Cardiac muscle cell (in vitro differentiated cells and primary cell): ENCODE measurements at places on chromosomes 13 and 19. TPM values are rescaled to one million over a fixed set of nuclear protein-coding genes. Genes with fewer than 3 reads are reported as not detected.

Gene EHD2
- 0.64 and 2.7 TPM in 2 replicates for polyA plus RNA-seq

DNA sequence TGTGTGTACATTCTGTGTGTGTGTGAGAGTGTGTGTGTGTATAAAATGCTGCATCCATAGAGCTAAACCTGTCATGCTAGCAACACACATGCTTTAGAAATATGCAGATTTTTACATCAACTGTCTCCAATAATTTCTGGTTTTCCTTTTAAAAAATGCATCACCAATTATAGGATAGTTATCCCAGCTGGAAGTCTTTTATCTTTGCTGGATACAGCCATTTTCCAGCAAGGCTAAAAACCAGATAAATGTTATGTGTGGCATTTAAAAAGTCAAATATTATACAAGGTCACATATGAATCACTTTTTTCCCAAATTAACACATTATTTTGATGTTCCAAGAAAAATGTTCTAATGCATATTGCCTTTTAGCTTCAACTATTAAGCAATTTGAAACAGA, 202.0 kb upstream of the IPO5 start:
- H3K4me1 ChIP-seq = no peaks in the 10 kb centered on the region
- no peaks in the 10 kb centered on the region for H3K27me3 ChIP-seq
- no peak overlapping the region for H3K27ac ChIP-seq
- peak; percentile 25 for DNase-seq
- H3K4me3 ChIP-seq = no peak overlapping the region
- H3K36me3 ChIP-seq = no peaks in the 10 kb centered on the region

Gene NKPD1
- 1.0 and 2.9 TPM in 2 replicates for polyA plus RNA-seq

DNA sequence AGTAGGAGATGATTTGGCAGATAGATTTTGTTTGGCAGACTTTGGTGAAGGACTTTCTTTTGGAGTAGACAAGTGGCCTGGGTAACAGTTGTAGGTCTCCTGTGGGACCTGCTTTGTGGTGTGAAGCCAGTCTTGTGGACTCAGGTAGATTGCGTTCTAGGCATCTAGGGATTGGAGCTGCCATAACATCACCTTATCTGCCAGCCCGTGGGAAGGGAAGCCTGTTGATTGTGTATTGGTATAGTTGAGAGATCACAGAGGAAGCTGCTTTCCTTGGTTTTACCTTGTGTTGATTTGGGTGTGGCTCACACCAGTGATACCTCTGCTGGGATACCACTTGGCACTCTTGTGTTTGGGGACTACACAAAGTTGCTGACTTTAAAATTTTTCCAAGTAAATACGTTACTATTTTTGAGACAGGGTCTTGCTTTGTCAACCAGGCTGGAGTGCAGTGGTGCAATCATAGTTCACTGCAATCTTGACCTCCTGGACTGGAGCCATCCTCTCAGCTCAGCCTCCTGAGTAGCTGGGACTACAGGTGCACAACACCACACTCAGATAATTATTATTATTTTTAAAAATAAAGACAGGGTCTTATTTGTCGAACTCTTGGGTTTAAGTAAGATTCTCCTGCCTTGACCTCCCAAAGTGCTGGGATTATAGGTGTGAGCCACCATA, 7.8 kb downstream of the HNRNPM start:
- no peaks in the 10 kb centered on the region for H3K27me3 ChIP-seq
- H3K4me1 ChIP-seq = peaks cover 15% of the 10 kb centered on the region
- peaks cover 12% of the 10 kb centered on the region for H3K36me3 ChIP-seq
- no peak for DNase-seq
- no peak overlapping the region for H3K4me3 ChIP-seq
- no peak overlapping the region for H3K27ac ChIP-seq

DNA sequence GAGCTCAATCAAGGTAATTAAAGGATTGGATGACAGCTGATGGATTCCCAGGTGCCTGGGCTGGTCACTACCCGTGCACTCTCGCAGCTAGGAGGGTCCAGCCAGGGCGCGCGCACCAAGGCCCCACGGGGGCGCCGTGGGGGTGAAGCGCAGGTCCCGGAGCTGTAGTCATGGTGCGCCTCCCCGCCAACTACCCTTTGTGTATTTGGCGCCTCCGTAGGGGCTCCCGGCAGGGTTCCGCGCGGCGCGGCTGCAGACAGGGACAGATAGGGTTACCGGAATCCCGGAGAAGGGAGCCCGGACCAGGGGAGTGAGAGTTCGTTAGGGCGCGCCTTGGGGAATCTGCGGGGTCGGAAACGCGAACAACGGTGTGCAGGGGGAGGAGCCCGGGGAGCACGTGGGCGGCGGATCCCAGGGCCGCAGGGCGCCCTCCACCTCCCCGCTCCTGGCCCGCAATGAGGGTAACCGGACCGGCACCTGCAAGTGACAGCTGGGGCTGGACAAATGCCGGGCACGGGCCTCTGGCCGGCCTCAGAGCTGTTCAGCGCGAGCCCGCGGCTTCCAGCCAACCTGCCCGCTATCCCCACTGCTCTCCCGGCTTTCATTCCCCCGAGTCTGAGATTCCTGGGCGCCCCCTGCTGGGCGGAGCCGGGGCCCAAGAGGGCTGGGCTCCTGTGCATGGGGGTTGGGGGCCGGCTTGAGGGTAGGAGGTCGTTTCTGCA, 3.4 kb upstream of the PRAM1 start:
- H3K4me1 ChIP-seq = peaks cover 6% of the 10 kb centered on the region
- H3K27me3 ChIP-seq = no peaks in the 10 kb centered on the region
- H3K27ac ChIP-seq = peak overlapping the region; percentile 64
- H3K4me3 ChIP-seq = peak overlapping the region; percentile 47
- no peaks in the 10 kb centered on the region for H3K36me3 ChIP-seq

Gene PRRG2
- polyA plus RNA-seq = 0.10 and 0.29 TPM in 2 replicates

Gene PSG1
- polyA plus RNA-seq = not detected in 2 replicates

Gene DNM2
- polyA plus RNA-seq = 132 and 146 TPM in 2 replicates

Gene MZT1
- polyA plus RNA-seq = 15.4 and 41.4 TPM in 2 replicates

Gene ANGPTL8
- 0.71 and 1.7 TPM in 2 replicates for polyA plus RNA-seq

Gene ZNF345
- polyA plus RNA-seq = 10.7 and 14.0 TPM in 2 replicates

Gene CD177
- not detected in 2 replicates for polyA plus RNA-seq

GRCh38 chr13:95207769-95208366, 93.4 kb downstream of the ABCC4 start:
- no peak for DNase-seq
- H3K27me3 ChIP-seq = no peaks in the 10 kb centered on the region
- no peaks in the 10 kb centered on the region for H3K4me1 ChIP-seq
- H3K36me3 ChIP-seq = no peaks in the 10 kb centered on the region
- H3K27ac ChIP-seq = no peak overlapping the region
- no peak overlapping the region for H3K4me3 ChIP-seq

Gene NACC1
- 9.8 and 13.3 TPM in 2 replicates for polyA plus RNA-seq

Gene ZNF700
- polyA plus RNA-seq = 3.3 and 6.9 TPM in 2 replicates

Gene KANK2
- 38.9 and 43.9 TPM in 2 replicates for polyA plus RNA-seq

Gene ZNF492
- polyA plus RNA-seq = not detected in 2 replicates
